ENCODE measurements at places on chromosomes 13 and 19. TPM values are rescaled to one million over a fixed set of nuclear protein-coding genes. Genes with fewer than 3 reads are reported as not detected.

PEG3 gene
- total RNA-seq, result 444 TPM

CYP2A7 gene
- 0.10 TPM for total RNA-seq

USE1 gene
- 27.1 TPM for total RNA-seq

LMTK3 gene
- total RNA-seq, result 10.8 TPM

MRPL4 gene
- 13.7 TPM for total RNA-seq

KLK6 gene
- 9.6 TPM for total RNA-seq

KLF5 gene
- total RNA-seq, result 48.7 TPM

- DNase-seq, result no peak
Observed at GRCh38 chr13:43079392-43079931, 56.1 kb downstream of the DNAJC15 start.

DNA sequence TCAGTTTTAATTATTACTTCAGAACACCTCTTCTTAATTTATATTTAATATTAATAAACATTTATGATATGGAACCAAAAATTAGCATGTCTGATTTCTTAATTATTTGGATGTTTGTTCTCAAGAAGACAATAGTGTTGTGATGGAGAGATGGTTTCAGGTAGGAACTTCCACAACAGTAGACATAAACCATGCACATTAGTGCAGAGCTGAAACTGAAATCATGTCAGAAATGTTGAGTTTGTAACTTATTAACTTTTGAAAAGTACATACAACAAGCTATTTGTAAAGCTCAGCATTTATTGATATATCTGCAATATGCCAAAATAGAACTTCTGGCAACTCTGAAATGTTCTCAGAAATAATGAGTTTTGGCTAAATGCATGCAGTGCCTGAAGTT is 11.8 kb upstream of the EDNRB start:
- no peak for DNase-seq

GRCh38 chr19:18435842-18436670 is 1.9 kb downstream of the ISYNA1 start:
- no peak for DNase-seq

GRCh38 chr13:29081036-29081435 is 260.9 kb downstream of the MTUS2 start:
- no peak for DNase-seq

DNA sequence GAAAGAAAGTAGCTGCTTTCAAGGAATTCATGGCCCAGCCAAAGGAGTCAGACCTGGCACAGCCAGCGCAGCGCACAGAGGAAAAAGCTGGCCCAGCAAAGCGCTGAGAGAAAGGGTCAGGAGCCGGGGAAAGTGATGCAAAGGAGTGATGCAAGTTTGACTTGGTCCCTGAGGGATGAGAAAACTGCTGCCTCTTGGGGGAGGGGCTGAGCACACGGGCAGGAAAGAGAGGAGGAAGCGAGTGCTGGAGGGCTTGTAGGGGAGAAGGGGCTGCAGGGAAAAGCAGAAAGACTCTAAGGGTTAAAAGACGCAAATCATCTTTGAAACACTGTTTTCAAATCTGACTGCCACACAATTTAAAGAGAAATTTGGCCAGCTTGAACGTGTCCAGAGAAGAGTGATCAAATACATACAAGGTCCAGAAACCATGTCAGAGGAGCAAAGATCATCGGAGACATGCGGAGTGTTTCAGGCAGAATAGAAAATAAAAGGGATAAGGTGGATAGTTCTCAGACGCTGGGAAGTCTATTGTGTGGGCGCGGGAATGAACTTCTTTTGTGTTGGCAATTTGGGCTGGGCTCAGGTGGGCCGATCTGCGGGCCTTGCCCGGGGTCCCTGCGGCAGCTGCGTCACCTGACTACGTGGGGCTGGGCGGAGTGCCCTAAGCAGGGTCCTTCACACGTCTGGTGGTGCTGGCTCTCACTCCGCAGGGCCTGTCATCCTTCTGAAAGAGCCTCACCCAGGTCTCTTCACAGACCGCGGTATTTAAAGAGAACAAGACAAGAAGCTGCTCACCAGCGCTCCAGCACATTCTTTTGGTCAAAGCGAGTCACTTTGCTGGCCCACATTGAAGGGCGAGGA is 18.1 kb downstream of the N4BP2L1 start:
- DNase-seq, result no peak

- no peak for DNase-seq
Observed at GRCh38 chr19:34994286-34994642, 5.9 kb upstream of the GRAMD1A start.

- DNase-seq, result no peak
Observed at GRCh38 chr13:25489238-25489637, 117.5 kb downstream of the ATP8A2 start.

GRCh38 chr19:7665076-7665475 is 3.8 kb upstream of the RETN start:
- DNase-seq, result no peak

GRCh38 chr13:84136582-84136981 is 254.3 kb upstream of the SLITRK1 start:
- no peak for DNase-seq

- no peak for DNase-seq
Observed at GRCh38 chr13:111639196-111639705, 318.8 kb downstream of the TEX29 start.

DNA sequence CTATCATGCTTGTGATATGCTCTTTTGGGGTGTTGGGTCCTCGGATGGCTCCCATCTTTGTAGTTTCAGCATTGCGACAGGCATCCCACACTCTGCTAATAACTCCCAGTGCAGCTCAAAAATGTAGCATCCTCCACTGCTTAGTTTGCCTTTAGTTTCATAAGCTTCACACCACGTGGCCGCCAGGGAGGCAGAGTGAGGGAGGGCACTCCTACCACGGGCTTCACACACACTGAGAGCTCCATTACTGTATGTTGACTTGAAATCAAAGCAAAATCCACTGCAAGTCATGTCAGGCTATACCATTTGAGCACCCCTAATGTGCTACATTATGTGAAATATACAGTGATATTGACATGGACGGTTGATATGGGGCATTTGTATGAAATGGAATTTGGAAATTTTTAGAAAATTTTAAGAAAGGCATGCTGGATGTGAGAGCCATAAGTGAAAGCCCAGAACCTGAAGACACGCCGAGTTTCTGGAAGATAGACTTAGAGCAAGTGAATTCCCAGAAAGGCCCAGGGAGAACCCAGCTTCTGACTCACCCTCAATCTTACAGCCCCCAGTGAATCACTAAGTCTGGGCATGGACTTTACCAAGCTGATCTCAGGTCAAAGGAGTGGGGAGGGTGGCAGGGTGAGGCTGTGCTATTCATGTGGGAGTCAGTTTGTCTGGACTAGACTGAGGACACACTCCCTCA is 94.1 kb downstream of the HSPH1 start:
- DNase-seq, result no peak

DNA sequence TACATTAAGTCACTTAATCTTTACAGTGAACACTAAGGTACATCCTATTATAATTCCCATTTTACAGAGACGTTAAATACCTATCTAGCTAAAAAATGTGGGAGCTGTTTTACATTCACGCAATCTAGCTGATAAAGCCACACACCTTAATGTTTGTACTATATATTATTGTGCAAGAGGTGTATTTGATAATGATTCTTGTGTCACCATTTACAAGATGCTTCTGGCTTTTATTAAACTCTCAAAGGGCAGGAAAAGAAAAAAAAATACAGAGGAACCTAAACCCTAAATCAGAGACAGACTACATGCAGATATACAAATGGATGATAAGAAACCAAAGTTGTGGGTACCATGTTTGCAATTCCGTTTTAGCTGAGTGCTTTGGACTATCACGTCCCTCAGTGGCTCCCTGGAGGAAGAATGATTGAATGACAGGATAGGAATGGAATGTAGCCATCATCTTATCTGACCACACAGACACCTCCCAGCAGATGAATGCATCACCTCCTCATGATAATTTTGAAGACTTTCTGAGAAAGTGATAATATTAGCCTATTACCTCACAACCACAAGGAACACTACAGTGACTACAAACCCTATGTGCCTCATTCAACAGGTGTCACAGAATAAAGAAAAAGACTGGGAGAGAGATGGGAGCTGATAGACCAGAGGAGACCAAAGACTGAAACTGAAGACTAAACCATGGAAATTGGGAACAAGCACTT is 230.5 kb upstream of the SERP2 start:
- DNase-seq, result no peak

DNA sequence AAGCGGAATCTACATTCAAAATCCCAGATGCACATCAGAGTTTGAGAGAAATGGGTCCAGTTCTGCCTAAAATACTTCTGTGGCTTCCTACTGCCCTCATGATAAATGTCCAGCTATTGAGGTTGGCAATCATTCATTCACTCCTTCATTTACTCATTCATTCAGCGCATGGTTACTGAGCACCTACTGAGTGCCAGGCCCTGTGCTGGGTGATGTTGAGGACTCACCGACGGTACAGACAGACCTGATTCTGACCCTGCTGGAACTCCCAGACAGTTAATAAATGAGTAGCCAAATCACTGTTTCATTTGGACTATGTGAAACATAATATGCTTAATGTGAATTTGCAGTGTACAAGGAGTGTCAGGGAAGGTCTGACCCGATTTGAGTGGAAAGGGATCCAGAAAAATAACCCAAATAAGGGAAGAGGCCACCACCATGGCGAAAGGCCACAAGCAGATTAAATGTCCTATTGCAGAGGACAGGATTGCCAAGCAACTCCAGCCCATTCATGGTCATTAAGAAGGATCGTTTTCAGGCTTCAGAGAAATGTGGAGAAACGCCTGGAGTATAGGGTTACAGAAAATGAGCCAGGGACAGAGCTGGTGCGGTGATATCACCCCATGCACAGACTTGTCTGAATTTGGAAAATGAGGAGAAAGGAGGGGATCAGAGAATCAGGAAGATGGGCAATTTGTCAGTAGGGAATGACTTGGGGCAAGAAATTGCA is 20.5 kb downstream of the DYRK1B start:
- no peak for DNase-seq

DNA sequence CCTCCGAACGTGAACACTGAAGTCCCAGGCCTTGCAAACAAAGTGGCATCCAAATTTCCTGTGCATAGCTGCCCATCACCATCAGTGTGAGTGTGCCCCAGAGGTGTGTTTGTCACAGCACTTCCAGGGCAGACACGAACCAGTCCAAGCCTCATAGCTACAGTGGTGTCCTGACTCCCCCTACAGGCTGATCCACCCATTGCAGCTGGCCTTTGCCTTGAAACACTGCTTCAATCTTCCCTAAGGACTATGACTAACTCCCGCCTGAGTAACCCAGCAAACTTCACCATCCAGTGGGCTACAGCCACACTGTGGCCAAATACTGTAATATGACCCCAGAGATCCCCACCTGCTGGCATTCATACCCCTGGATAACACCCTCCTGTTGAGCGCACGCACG is 3.9 kb downstream of the ZNF266 start:
- DNase-seq, result no peak

DNA sequence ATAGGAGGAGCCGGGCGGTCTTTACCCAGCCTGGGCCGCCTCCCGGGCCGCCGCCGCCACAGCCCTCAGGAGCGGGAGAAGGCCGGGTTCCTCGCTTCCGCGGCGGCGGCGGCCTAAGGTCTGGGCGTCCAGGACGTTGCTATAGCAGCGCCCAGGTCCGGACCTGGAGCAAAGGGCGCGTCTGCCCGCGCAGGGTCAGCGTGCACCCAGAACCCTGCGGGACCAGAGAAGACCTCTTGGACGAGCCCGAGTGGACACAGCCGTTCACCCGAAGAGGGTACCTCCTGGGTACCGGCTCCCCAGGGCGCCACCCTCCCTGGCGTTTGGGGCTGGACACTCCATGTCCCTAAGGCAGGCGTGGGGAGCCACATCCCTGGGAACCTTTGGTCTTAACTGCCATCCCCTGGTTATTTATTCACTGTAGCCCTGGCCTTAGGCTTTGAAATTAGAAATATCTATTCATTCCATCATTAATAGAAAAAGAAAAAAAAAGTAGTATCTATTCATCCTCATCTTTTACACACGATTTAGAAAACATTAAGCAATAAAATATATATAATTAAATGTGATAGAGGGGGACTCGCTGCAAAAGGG is 2.4 kb downstream of the DZIP1 start:
- DNase-seq, result no peak

DNA sequence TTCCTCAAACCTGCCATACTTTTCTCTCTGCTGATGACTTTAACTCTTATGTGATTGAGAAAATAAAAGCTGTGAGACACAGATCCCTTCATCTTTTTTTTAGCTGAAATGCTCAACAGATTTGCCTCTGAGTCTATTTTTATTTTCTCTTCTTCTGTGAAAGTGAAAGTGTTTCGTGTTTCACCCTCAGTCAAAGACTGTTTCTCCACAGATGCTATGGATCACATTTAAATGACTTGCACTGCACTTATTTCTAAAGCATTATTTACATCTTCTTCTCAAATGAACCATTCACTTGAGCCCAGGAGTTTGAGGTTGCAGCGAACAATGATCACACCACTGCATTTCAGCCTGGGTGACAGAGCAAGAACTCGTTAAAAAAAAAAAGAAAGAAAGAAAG is 890.1 kb upstream of the PCDH20 start:
- DNase-seq, result peak; percentile 23

- no peak for DNase-seq
Observed at GRCh38 chr13:59281453-59281852, 882.3 kb downstream of the DIAPH3 start.

DNA sequence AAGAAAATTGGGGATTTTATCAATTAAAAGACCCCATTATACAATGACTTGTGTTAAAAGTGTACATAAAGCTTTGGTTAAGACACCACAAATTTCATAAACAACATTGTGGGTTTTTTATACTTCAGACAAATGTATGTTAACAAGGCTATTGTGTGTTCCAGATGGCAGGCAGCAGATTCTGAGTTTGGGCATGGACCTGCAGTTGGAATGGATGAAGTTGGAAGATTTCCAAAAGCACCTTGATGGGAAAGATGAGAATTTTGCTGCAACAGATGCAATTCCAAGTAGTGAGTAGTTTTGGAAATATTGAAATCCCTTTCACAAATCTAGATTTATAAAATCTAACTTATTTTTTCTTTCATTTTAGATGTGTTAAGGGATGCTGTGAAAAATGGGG is 25.4 kb downstream of the MPHOSPH8 start:
- no peak for DNase-seq

- no peak for DNase-seq
Observed at GRCh38 chr13:30178976-30179375, 128.4 kb downstream of the KATNAL1 start.

DNA sequence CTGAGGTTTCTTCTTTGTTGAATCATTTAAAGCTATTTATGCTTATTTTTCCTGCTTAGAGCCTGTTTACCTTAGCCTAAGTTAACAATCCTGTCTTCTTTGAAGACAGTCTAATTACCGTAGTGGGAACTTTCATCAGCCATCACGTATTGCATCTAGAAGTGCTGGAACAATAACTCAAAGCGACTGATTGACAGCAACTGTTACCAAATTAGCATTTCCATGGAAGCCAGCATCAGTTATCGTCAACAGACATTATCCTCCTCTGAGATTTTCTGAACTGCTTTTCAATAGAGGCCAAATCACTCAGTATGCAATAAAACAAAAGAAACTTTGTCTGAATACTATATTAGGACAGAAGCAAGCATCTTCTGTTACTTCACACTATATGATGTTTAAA is 433.3 kb upstream of the SLITRK1 start:
- DNase-seq, result no peak

GRCh38 chr19:28301463-28301862 is 911.5 kb downstream of the UQCRFS1 start:
- peak; percentile 52 for DNase-seq

GRCh38 chr19:4018140-4018613 is 10.6 kb downstream of the PIAS4 start:
- DNase-seq, result no peak

Data from spinal cord (tissue), 10 donors.